Right renal pelvis (tissue), 4 donors: ENCODE measurements at places on chromosomes 2 and 18. TPM values are rescaled to one million over a fixed set of nuclear protein-coding genes. Genes with fewer than 3 reads are reported as not detected.

The STARD6 gene
- polyA plus RNA-seq: 0.25 TPM

- no peak for DNase-seq
These were observed 168.4 kb downstream of the LOXHD1 start for GRCh38 chr18:46488471-46489213.

- no peak for DNase-seq
These were observed 58.9 kb downstream of the BMP10 start for GRCh38 chr2:68812251-68812650.

The ATP8B1 gene
- 28.4 TPM for polyA plus RNA-seq

DNA sequence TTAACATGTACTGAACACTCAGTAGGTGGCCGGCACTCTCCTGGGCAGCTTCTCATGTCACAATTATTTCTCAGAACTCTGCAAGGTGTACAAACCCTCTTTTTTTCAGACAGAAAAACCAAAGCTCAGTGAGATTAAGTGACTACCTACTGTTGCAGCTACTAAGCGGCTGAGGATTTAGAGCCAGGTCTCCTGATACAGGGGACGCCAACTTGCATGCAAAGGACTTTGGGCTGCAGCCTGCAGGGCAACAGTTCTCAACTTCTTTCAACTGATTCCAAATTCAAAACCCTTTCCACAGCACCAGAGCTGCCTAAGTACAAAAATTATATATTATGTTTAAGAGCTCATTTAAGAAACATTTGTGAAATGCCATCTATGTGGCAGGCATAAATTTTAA lies 177.6 kb downstream of the SUCLG1 start:
- no peak for DNase-seq

- no peak for DNase-seq
These were observed 145.6 kb downstream of the FAM161A start for GRCh38 chr2:61707984-61708852.

DNA sequence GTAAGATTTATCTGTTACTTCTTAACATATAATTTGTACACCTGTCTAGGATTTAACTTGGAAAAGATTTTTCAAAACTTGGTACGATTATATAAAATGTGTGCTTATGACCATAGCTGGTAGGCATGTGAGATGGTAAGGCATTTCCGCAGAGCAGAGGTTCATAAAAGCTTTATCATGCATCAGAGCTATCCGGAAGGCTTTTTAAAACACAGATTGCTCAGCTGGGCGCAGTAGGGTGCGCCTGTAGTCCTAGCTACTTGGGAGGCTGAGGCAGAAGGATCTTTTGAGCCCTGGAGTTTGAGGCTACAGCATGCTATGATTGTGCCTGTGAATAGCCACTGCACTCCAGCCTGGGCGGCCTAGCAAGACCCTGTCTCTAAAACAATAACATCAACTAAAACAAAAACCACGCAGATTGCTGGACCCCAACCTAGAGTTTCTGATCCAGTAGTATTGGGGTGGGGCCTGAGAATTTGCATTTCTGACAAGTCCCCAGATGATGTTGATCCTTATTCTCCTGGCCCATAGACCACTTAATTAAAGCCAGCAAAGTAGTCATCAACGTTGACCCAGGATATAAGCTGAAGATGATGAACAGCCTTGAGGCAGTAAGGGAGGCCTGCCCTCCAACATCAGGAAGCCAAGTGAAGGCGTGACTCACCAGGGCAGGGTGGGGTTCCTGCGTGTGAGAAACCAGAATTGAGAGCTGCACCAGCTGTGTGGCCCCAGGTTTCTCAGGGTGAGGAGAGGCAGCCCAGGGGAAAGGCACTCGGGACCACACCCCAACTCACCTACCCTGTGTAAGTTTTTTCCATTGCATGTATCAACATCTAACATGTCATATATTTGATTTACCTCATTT lies 21.6 kb upstream of the SLC20A1 start:
- no peak for DNase-seq

The CHRNA1 gene
- 4.3 TPM for polyA plus RNA-seq

The ANO7 gene
- polyA plus RNA-seq: 2.4 TPM

DNA sequence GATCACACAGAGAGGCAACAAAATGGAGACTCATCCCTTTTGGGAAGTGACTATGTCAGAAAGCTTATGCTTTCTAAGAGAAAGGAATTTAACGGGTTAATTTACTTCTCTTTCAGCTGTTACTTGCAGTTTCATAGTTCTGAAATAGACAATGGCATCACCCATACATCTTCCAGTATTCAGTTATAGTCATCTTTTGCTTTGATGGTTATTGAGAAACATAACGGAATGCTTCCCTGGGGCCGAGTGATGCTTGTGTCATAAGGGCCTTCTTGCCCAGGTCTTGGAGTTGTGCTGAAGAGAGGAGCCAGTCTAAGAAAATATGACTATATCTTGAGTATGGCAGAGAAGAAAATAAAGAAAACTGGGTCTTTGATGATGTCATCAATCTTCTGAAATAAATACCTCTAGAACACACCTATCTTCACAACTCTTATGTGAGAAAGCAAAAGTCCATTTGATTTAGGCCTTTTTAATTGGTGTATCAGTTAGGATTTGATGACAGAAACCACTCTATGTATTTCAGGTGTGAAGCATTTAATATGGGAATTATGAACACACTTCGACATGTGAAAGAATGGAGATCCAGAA lies 328.2 kb downstream of the LRRTM4 start:
- DNase-seq: no peak

The PLCD4 gene
- polyA plus RNA-seq: 6.2 TPM

DNA sequence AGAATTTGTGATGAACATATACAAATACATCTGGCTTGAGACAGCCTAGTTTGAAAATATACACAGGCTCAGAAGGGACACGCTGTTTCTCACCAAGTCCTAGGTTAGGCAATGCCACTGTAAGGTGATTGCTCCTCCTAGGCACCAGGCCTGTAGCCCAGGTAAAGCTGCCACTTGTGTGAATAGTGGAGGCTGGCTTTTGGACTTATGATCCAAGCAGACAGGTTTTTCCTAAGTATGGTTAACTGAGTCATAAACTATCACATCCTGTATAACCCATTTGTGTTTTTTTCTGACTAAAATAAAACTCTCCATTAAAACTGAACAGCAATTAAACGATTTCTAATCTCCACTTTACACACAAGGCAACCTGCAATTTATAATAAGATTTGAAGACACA lies 81.0 kb downstream of the SEMA4F start:
- no peak for DNase-seq
